Astrocyte of the spinal cord (primary cell): ENCODE measurements at places on chromosomes 2 and 18.
A peak's percentile ranks its signal among the peaks of the same experiment; 100 is the strongest.

DNA sequence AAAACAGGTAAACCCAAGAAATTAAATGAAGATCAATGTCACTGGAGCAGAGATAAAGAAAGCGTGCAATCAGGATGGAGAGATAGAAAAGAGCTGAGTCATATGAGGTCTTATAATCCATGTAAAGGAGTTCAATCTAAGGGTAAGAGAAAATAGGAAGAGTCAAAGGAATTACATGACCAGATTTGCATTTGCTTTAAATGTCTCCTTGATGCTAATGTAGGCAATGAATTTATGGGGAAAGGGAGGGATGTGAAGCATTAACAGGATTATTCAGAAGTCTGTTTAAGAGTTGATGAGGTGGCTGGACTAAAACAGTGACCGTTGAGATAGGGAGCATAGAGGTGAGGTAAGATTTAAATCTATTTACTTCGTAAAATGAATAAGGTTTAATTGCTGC lies 623.1 kb downstream of the MBD2 start:
- no peak for DNase-seq

DNA sequence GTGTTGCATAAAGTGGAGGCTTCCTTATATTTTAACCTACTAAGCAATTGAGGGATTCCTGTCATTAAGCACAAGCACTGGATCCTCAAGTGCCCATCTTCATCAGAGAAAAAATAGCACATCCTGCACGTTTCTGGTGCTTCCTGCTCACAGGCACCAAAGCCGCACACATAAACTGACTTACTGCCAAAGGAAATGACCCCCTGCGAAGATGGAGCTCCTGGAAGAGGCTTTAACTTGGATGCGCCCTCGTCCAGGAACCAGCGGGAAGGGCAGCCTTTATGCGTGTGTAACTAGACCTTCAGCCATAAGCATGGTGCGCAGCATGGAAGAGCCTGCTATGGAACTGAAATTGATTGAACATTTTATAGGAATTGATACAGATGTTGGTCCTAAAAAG lies 188.7 kb downstream of the FTCDNL1 start:
- DNase-seq = peak; percentile 22

- DNase-seq = no peak
Observed at GRCh38 chr2:24473626-24474025, 17.4 kb upstream of the NCOA1 start.

DNA sequence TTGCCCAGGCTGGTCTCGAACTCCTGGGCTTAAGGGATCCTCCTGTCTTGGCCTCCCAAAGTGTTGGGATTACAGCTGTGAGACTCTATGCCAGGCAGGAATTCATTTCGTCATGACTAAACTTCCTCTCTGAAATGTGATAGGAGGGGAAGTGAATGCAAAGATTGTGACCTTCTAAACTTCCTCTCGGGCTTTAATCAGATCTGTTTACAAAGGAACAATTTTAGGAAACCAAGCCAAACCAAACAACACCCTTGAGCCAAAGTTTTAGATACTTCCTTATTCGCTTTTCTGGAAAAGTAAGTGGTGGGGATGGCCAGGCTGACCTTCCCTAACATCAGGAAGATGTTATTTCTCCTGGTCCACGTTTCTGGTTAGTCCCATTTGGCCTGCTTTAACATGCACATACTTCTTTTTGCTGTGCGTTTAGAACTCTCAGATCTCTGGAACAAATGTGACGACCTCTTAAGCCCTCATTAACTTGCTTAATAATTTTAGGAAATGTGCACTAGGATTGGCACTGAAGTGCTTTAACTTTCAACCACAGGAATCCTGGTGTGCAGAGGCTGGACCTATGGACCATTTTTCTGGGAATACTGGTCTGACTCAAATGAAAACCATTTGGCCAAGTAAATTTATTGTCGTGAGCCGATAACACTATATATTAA lies 33.2 kb upstream of the YES1 start:
- peak; percentile 63 for DNase-seq

- DNase-seq = peak; percentile 97
Observed at GRCh38 chr2:217162533-217162932, 302.7 kb upstream of the TNP1 start.

GRCh38 chr2:27561060-27561459 lies 21.8 kb upstream of the ZNF512 start:
- DNase-seq = no peak

DNA sequence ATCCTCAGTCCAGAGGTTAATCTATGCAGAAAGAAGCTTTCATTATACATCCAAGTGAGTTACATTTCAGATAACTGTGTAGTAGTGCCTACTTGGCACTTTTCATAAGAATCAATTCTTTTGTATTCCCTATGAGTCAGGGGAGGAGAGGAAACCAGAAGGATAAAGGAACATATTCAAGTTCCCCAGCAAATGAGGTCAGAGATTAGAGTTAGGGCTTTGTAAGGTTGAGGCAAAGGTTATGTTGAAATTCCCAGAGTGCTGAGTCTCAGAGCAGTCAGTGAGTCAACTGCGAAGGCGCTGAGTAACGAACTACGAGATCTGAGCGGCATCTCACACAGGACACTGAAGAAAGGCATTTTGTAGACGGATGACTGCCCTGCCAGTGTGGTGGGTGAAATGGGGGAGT lies 25.1 kb upstream of the ME2 start:
- DNase-seq = peak; percentile 46

DNA sequence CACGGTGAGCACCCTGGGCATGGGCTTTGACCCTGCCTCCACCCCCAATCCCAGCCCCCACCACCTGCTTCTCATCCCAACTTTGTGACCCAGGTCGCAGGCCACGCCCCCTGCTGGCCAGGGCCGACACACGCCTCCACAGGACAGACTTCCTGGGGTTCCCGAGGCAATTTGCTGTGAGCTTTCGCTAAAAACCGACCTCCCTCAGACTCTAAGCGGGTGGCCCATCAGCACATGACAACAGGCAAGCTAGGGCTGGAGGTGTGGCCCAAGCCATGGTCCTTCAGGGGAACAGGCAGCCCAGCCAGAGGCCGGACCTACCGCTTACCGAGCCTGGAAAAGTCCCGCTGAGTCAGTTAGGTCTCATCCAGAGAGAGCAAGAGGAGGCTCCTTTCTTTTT lies 31.9 kb downstream of the C1QL2 start:
- no peak for DNase-seq

- DNase-seq = peak; percentile 70
Observed at GRCh38 chr2:105749583-105750400, 5.1 kb downstream of the NCK2 start.

- peak; percentile 77 for DNase-seq
Observed at GRCh38 chr2:85273738-85274731, 53.8 kb downstream of the TGOLN2 start.

- DNase-seq = peak; percentile 87
Observed at GRCh38 chr2:111209045-111209514, 88.4 kb downstream of the BCL2L11 start.

DNA sequence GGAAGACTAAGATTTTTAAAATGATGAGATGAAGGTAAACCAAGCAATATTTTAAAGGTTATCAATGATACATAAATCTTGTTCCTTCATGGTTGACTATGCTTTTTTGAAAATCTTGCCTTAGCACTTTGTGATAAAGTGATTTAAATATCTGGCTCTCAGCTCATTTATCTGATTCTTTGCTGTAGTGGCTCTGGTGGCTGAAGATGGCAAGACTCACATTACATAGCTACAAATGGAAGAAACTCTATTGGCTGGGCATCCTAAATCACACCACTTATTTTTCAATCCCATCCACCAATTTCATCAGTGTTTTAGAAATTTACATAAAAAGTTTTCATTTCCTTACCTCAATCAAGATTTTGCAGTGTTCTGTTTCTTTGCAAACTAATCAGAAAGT lies 16.6 kb upstream of the APCDD1 start:
- DNase-seq = no peak

GRCh38 chr2:241859017-241859435 lies 332 bp upstream of the PDCD1 start:
- no peak for DNase-seq

DNA sequence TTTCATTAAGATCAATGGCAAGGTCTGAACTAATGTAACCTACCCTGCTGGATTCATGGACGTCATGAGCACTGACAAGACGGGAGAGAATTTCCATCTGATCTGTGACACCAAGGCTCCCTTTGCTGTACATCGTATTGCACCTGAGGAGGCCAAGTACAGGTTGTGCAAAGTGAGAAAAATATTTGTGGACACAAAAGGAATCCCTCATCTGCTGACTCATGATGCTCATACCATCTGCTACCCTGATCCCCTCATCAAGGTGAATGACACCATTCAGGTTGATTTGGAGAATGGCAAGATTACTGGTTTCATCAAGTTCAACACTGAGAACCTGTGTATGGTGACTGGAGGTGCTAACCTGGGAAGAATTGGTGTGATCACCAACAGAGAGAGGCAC lies 82.3 kb upstream of the NDUFV2 start:
- no peak for DNase-seq

DNA sequence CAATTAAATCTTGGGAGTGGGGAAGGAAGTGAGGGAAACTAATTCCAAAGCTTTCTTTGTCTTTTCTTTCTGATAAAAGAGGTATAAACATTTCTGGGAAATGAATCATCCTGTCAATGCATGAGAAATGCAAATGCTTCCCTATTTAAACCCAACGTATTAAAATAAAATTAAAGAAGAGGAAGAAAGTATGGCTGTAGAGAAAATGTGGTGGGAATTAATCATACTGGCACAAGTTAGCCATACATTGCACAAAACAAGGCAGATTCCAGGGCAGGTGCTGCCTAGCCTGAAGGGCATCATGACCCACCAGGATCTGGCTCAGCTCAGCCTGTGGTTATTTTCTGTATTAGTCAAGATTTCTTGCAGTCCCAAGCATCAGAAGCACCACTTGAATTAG lies 338.0 kb downstream of the NYAP2 start:
- DNase-seq = peak; percentile 50

- DNase-seq = peak; percentile 41
Observed at GRCh38 chr2:184646177-184646576, 47.8 kb downstream of the ZNF804A start.

DNA sequence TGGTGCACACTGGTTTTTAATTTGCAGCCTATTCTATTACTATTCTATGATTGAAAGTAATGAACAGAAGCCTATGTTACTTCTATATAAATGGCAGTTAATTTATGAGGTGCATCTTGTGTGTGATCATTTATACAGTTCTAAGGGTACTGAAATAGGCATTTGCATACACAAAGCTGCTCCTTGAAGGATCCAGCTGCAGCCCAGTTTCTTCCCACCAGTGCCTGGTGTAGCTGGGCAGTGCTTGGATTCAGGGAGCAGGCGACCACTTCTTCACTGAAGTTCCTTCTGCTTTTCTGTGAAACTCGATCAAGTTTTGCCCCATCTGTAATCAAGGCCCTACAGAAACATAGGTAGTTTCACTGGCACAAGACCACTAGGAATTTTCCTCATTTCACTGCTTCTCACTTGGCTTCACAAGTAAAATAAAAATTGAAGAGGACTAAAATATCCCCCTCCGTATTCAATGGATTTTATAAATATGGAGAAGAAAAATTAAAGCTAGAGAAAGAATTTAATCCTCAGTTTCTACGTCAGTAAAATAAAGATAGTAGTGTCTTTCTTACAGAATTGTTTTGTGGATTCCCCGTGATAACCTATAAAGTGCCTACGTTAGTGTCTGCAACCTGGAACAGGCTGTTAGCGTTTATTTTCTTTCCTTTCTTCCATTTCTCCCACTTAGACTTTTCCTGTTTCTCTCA lies 1.7 kb upstream of the LPIN2 start:
- DNase-seq = no peak

GRCh38 chr2:75340560-75340959 lies 141.2 kb upstream of the TACR1 start:
- no peak for DNase-seq

DNA sequence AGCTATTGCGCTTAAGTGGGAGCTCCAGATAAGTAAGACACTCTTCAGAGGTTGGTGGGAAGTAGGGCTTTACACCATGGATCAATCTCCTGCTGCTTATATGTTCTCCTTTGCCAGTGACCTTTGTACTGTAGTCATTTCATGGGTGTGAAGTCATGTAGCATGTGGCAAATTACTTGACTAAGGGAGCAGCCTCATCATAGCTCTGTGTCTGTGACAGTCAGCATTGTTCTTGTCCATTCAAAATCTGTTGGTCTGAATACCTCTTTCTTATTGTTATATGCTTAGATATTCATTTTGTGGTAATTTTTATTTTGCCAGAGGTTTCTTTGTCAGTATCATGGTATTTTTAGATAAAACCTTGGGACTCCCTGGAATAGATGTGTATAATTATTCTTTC lies 18.2 kb downstream of the SLC4A1AP start:
- DNase-seq = peak; percentile 62

GRCh38 chr18:73023975-73024374 lies 156.2 kb upstream of the NETO1 start:
- no peak for DNase-seq

GRCh38 chr2:199471443-199472057 lies 13.8 kb upstream of the SATB2 start:
- peak; percentile 57 for DNase-seq

GRCh38 chr2:74033375-74033774 lies 48.7 kb downstream of the TET3 start:
- DNase-seq = no peak

DNA sequence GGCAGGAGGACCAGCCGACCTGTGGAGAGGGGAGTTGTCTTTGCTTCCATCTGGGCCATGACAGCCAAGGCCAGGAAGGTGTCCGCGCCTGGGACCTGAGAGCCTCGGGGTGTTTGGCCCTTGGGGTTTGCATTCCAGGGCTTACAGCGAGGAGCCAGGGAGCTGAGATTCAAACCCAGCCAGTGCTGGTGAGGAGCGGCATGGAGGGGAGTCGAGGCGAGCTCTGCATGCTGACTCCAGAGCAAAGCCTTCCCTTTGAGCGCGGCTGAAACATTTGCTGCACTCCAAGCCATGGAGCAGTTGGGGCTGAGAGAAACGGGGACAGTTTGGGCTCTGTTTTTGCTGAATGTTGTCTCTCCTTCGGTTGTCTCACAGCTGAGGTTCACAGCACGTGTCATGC lies 77.4 kb downstream of the TWIST2 start:
- DNase-seq = no peak

DNA sequence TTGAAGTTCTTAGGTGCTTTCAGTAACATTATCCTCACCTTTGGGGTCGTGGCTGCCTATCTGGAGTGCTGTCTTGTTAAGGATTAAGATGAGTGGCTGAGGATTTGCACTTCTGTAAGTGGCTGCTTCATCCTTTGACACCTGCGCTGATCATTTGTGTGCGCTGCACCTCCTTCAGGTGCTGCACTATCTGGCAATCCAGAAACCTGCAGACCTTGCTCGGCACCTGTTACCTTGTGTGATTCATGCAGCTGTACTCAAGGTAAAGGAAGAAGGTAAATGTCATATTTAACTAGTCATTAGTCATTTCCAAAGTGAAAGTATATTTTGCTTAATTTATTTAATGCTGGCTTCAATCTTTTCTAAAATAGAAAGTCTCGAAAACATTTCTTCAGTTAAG lies 110.3 kb downstream of the RAB3GAP1 start:
- DNase-seq = no peak

- no peak for DNase-seq
Observed at GRCh38 chr2:22795287-22795866, 589.6 kb upstream of the KLHL29 start.

GRCh38 chr2:184756161-184756560 lies 157.8 kb downstream of the ZNF804A start:
- no peak for DNase-seq

GRCh38 chr2:149832324-149832723 lies 244.7 kb upstream of the MMADHC start:
- no peak for DNase-seq
